Bronchial epithelial cell (primary cell): ENCODE measurements at places on chromosomes 6 and 20.

DNA sequence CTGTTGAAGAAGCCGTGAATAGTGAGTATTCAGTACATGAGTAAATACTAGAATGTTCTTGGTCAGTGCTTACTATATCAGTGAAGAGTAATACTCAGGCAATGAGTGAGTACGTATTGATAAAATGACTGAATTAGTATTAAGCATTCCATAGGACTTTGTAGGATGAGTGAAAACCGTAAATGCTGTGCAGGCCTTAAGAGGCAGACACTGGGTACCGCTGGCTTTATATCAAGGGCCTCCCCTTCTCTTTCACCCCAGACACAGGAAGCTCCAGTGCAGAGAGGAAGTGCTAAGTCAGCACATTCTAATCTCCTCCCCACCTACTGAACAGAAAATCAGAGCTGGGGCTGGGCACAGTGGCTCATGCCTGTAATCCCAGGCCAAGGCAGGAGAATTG, 24.2 kb downstream of the POFUT1 start:
- DNase-seq = no peak

DNA sequence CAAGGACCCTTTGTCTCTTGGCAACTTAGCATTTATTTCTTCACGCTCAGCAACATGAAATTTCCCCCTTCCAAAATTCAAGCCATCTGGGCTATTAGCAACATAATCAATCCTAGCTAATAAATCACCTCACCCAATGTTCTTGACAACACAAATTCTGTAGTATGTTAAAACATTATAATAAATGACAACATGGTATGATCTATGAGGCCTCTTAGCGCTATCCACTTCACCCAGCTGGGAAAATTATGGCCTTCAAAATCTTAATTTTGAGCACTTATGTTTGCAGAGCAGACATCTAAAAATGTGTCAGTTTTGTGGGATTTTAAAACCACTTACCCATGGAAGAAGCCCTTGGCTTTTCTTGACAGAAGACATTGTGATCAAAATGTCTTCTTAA, 181.9 kb downstream of the HDGFL1 start:
- DNase-seq = no peak

- DNase-seq = peak; percentile 99
These were observed 43.4 kb downstream of the NHSL1 start for GRCh38 chr6:138455746-138456400.

DNA sequence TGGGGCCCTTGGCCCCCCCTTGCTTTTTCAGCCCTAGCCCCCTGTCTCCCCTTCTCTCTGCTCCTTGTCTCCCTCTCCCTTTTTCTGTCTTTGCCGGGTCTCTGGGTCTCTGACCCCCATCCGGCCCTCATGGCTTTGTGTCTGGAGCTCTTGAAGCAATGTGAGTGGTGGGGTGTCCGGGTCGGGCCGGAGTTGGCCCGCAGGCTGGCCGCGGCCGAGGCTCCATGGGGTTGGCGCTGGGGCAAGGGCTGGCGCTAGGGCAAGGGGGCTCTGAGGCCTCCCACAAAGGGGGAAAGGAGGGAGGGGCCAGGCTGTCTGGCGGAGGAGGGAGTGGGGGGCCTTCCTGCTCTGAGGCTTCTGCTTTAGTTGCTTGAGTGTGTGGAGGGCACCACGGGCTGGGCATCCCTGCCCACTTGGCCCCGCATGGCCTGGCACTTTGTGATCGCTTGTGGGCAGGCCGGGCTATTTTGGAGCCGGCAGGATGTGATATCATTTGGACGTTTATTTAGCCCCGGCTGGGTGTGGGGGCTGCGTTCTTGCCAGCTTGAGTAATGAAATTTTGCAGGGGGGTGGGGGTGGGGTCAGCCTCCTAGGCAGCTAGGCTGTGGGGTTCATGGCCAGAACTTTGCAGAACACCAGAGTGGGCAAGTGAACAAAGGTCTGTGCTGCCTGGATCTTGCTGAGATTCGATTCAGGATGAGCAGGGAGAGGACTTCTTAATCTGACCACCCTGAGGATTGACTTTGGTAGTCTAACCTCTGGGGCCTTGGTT, 78.7 kb upstream of the MYL9 start:
- peak; percentile 46 for DNase-seq

DNA sequence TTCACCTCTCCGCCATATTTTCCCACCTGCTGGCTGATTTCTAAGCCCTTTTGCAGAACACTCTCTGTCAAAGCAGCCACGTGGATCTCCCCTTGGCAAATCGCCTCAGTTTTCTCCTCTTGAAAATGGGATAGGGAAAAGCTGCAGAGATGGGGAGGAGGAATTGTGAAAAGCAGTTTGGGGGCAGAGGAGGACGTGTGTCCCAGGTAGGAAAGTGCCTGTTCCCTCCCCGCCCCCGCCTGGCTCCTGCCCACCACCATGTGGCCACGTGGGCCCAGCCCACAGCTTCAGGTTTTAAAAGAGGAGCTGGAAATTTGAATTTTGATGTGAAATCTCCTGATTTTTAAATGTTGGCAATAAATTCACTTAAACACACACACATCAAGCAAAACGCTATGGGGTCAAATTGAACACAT, 3.6 kb upstream of the CEBPB start:
- no peak for DNase-seq

GRCh38 chr20:35339007-35339406, 46.8 kb upstream of the FAM83C start:
- peak; percentile 48 for DNase-seq

GRCh38 chr6:31079656-31080261, 32.6 kb downstream of the C6orf15 start:
- peak; percentile 51 for DNase-seq
